ENCODE measurements at places on chromosomes 4 and X.

DNA sequence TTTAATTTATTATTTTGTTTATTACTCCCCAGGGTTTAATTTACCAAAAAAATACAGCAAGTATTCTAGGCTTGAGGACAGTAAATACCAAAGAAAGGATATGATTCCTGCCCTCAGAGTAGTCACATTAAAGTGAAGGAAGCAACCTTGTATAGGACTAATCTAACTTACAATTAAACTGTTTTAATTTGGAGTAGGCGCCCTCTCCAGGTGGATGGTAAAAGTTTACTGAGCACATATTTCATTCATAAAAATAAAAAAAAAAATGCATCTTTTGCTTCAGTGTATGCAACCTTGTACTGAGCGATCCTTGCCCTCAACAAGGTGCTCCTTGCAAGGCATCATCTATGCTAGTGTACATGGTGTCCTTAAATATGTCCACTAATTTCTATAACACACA, 72.0 kb upstream of the MAGEB16 start:
- DNase-seq, result no peak

DNA sequence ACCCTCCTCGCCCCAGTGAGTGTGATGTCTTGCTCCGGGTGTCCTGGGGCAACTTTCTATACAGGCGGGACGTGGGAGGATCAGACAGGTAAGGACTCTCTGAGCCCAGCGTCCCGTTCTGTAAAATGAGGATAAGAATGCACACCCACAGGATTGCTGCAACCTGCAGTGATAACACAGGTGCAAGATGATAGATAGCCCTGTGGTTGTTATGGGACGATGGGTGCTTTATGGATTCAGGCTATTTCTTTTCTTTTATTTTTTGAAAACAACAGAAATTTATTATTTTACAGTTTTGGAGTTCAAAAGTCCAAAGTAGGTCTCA, 28.6 kb downstream of the BEX3 start:
- no peak for DNase-seq

GRCh38 chr4:102715057-102715456, 45.7 kb downstream of the MANBA start:
- DNase-seq, result no peak

DNA sequence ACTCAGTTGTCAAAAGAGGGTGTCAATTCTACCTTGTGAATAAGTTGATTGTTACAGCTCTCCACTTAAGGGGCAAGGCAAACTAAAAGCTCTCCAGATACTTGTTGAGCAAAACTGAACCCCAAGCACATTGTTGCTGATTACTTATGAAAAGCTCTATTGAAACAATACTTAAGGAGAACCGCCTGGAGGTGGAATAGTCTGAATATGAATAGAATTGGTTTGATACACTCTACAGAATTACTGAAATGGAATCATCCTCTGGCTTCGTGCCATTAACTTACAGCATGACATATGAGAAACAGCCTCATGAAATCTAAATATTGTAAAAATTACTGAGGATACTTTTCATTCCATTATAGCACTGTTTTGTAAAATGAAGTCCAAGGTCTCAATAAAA, 127.0 kb upstream of the SH3RF1 start:
- DNase-seq, result no peak

- no peak for DNase-seq
Observed at GRCh38 chr4:165709516-165709915, 163.5 kb upstream of the TLL1 start.

GRCh38 chr4:136873555-136873954, 658.7 kb downstream of the PCDH18 start:
- no peak for DNase-seq

- DNase-seq, result peak; percentile 17
Observed at GRCh38 chr4:98657531-98658286, 702 bp downstream of the TSPAN5 start.

DNA sequence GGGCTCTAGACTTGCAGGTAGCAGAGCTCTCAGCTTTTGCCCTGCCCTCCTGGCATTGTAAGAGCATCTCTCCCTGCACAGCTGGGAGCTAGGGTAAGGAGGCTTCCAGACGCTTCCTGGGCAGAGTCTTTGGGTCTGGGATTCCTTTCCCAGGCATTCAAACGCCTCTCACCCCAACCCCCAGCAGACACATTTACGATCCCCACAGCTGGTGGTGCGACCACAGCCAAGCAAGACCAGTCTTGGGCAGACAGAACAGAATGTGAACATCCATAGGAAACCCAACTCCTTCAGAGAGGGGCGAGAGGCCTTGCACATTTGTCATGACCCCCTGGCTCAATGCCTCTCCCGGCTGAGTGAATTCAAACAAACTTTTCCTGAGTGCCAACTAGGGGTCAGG, 38.1 kb upstream of the CD99L2 start:
- DNase-seq, result no peak

- no peak for DNase-seq
Observed at GRCh38 chr4:6907658-6908191, 1.9 kb upstream of the TBC1D14 start.

GRCh38 chr4:4424499-4425115, 37.7 kb downstream of the NSG1 start:
- DNase-seq, result no peak

DNA sequence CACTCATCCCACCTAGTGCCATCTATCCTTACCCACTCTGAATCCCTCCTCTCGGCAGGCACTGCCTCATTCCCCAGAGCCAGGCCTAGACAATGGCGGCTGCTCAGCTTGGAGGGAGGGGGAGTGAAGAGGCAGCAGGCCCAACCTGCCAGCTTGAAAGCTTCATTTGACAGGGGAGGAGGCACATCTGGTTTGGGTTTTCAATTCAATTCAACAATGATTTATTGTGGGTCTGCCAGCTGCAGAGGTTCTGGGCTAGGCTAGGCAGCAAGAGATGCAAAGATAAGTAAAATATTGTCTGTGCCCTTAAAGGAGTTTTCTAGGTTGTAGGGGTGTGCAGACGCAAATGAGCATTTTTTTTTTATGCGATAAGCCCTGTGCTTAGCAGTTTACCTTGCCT, 58.5 kb downstream of the RTL9 start:
- no peak for DNase-seq

GRCh38 chr4:110830461-110830860, 207.6 kb upstream of the PITX2 start:
- DNase-seq, result no peak

DNA sequence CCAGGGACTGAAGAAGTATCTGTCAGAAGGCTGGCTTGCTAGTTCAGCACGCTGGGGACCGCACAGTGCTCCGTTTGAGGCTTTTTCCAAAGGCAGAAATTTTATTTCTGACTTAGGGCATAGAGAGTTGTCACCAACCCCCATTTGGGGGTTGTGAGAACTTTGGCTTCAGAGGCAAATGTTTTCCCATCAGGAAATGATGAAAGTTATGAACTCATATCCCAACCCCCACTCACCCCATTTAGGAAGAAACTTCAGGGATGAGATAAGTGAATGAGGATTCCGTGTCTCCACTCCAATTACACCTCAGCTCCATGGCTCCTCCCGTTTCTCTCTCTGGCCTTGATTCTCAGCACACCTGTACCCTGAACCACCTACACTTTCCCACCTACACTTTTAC, 4.3 kb upstream of the WDR13 start:
- DNase-seq, result no peak

- no peak for DNase-seq
Observed at GRCh38 chrX:6810776-6811175, 275.9 kb upstream of the VCX3A start.

GRCh38 chrX:150227873-150228410, 135.2 kb upstream of the MAMLD1 start:
- DNase-seq, result no peak
